ENCODE measurements at places on chromosomes 4 and X.
A peak's percentile ranks its signal among the peaks of the same experiment; 100 is the strongest.

DNA sequence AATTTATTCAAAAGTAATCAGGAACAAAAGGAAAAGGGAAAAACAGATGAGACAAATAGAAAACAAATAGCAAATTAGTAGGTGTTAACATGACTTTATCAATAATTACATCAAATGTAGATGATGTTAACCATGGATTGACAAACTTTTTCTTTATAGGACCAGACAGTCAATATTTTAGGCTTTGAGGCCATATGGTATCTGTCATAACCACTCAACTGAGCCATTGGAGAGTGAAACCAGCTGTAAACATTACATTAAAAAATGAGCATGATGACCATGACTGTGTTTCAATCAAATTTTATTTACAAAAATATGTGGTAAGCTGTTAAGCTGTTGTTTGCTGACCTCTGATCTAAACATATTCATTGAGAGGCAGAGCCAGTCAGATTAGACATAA, 118.5 kb upstream of the NWD2 start:
- no peak for DNase-seq

DNA sequence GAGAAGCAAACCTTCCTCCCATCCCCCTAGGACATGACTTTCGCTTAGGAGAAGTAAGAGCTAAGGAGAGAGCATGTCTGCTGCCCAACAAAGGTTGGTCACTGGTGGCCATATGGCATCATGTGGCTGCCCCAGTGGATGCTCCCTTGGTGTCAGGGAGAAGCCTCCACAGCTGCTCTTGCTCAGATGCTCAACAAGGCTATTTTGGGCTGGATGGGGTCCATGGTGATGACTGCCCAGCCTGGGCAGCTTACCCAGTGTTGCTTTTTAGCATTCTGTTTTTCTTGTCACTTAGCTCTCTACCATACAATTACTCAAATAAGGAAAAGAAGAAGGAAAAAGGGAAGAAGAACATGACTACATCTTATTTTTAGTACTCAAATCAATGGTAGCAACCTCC, 48.9 kb upstream of the PPARGC1A start:
- no peak for DNase-seq

DNA sequence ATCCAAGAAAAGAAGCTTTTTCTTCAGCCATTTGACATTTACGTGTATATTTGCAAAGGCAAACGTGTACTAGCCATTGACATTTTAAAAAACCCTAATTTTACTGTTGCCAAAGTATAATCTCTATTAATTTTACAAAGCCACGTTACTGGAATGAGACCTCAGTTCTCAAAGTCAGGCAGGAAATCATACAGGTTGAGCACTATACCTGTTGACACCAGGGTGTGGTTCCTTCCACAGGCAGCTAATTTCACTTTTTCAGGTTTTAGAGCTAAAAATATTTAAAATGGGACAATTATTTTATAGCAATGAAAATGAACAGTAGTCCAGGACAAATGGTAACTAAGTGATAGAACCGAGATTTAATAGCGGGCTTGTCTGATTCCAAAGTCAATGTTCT, 6.5 kb downstream of the RPGR start:
- no peak for DNase-seq

- DNase-seq: no peak
Measured at GRCh38 chr4:105963461-105964400, 68.5 kb downstream of the NPNT start.

GRCh38 chrX:40207626-40208025, 109.9 kb upstream of the BCOR start:
- DNase-seq: no peak

DNA sequence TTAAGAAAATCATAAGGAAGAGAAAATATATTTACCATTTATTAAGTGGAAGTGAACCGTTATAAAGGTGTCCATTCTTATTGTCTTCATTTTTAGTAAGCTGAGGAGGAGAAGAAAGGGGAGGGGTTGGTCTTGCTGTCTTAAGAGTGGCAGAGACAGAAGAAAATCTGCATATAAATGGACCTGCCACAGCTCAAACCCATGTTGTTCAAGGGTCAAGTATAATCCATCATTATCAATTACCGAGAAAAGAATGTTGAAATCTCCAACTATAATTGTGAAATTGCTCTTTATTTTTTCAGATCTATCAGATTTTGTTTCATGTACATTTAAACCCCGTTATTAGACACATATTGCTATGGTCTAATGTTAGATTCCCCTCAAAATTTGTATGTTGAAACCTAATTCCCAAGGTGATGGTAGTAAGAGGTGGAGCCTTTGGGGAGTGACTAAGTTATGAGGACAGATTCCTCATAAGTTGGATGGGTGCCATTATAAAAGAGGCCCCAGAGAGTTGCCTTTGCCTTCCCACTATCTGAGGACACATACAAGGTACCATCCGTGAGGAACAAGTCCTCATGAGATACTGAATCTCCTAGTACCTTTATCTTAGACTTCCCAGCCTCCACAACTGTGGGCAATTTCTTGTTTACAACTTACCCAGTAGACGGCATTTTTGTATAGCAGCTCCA, 58.5 kb upstream of the SMAD1 start:
- no peak for DNase-seq

- DNase-seq: no peak
Measured at GRCh38 chrX:57596516-57596915, 4.7 kb downstream of the ZXDB start.

DNA sequence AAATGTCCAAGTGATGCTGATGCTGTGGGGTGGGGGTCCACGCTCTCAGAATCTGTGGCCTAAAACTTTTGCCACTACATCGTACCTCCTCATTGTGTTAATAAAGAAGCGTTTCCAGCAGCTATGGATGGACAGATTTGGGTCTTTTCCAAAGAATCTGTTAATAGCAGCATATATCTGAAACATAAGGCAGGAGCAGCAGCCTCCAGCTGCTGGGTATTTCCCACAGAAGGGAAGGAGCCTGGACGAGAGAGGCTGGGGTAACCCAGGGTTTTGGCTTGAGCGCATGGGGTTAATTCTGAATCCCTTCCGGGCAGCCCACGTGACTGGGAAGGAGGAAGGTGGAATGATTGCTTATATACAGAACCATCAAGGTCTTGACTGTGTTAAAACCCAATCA, 332.4 kb downstream of the BCOR start:
- no peak for DNase-seq

GRCh38 chr4:121243485-121243884, 79.4 kb upstream of the TNIP3 start:
- DNase-seq: no peak

GRCh38 chrX:132217203-132218073, 1.8 kb downstream of the RAP2C start:
- peak; percentile 73 for DNase-seq

DNA sequence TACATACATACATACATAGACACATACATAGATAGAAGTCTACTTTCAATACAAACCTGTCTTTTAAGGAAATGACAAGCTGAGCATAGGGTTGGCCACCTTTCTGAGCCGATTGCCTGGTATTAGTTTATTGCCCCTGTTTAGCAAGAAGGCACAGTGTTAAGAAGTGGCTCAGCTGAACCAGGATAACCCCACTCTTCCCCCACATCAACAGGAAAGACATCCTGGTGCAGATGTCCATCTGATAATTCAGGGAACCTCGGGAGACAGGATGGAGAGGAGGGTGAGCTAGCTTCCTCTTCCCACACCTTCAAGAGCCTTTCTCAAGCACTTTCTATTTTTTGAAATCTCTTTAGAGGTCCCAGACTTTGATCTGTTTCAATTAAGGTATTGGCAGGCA, 52.3 kb downstream of the PKD2 start:
- DNase-seq: no peak

DNA sequence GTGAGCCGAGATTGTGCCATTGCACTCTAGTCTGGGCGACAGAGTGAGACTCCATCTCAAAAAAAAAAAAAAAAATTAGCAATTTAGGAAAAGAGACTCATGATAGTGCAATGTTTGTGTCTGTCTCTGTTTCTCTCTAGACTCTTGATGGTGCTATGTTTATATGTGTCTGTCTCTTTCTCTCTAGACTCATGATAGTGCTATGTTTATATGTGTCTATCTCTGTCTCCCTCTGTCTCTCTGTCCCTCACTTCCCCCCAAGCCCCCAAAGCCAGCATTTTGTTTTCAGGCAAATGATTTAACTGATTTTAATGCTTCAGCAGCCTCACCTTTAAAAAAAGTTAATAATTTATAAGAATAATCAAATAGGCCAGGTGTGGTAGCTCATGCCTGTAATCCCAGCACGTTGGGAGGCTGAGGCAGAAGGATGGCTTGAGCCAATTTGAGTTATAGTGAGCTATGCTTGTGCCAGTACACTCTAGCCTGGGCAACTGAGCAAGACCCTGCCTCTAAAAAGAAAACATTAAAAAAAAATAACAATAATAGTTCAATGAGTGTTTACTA, 6.9 kb downstream of the MOB1B start:
- no peak for DNase-seq

DNA sequence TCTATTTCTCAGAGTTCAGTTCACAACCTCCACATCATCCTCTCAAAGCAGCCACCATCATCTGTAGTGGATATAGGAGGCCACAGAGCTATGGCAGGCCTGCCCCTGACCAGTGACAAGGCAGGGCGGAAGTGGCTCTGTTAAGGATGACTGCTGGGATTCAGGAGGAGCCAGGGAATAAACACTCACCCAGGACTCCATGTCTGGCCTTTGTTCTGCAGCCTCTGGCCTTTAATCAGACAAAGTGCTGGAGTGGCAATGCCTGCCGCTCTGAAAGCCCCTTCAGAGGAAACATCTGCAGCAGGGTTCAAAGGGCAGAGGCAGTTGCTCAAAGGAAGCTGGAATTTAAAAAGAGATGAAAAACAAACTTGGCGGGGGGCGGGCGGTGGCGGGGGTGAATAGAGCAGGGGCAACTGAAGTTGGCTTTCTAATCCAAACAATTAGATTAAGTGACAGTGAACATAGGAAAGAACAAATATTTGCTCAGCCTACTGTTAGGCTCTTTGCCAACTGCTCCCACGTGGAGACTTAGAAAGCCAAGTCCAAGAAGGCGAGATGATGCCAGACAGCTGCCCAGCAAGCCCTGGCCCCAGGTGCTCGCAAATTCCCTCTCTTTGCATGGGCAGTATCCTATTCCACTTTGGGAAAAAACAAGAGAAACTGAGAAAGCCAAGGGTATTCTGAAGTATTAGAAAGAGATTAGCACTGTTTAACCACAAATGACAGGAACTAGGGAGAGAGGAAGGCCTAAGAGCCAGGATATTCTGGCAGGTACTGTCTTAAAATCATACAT, 5.5 kb downstream of the MPP1 start:
- DNase-seq: peak; percentile 91

DNA sequence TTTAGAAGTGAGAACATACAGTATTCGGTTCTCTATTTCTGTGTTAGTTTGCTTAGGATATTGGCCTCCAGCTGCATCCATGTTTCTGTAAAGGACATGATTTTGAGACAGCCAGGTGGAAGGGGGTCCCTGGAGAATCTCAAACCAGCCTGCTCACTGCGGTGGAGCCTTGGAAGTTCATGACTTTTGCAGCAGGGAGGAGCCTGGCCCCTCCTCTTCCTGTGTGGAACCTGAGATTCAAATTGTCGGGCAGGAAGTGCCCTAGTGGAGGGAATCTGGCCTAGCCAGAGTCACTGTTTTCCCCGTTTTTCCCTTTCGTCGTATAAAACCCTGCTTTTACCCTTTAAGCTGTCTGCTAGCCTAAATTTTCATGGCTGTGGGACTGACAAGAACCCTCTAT, 762.6 kb downstream of the PCDH18 start:
- no peak for DNase-seq

GRCh38 chr4:104248726-104249125, 246.0 kb downstream of the CXXC4 start:
- no peak for DNase-seq

- DNase-seq: no peak
Measured at GRCh38 chr4:173485164-173485563, 44.9 kb downstream of the HAND2 start.

- no peak for DNase-seq
Measured at GRCh38 chrX:65928522-65928921, 111.4 kb downstream of the VSIG4 start.

GRCh38 chr4:61296144-61296543, 96.0 kb downstream of the ADGRL3 start:
- DNase-seq: no peak

GRCh38 chr4:6390356-6390755, 82.1 kb downstream of the PPP2R2C start:
- DNase-seq: no peak

DNA sequence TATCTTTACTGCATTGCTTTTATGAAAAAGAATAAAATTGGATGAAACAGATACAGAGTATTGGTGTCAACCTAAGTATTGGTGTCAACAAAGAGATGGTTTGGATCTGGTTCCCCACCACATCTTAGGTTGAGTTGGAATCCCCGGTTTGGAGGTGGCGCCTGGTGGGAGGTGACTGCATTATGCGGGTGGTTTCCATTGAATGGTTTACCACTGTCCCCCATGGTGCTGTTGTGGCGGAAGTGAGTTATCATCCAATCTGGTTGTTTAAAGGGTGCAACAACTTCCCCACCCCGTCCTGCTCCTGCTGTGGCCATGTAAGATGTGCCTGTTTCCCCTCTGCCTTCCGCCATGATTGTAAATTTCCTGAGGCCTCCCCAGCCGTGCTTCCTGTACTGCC, 52.8 kb upstream of the CD99 start:
- no peak for DNase-seq

- DNase-seq: no peak
Measured at GRCh38 chr4:504076-504475, 5.1 kb downstream of the PIGG start.

DNA sequence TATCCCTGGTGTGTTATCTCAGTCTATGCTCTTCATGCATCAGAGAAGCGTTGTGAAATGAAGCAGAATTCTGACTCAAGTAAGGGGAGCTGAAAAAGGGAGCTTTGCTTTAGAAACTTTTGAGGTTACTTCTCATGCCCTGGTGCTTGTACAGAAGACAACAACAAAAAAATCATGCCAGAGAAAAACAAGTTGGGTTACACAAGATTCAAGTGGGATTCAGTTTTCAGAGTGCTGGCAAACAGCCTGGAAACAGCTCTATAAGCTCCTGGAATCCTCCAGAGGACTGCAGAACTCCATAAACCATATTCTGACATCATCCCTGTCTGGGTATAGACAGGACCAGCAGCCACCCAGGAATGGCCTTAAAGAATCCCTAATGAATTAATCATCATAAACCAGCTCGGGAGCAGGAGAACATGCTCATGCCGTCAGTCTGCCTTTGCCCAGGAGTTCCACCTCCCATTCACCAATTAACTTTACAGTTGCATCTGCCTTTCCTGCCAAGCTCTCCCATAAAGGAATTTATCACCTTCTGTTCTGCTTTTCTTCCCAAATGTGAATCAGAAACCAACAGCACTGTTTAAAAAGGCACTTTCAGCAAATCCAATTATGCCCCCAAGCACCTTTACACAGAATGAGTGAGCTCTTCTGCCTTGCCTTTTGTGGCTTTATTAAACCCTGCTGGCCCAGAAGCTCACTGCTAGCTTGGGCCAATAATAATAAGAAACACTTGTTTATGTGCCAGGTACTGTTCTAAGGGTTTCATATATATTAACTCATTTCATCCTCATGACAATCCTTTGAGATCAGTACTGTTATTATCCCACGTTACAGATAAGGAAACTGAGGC, 54.5 kb upstream of the FBXW7 start:
- DNase-seq: peak; percentile 73

- no peak for DNase-seq
Measured at GRCh38 chr4:36081185-36081584, 163.1 kb downstream of the ARAP2 start.

Measured in NCI-H345 (cell line).